ENCODE measurements at places on chromosomes 3 and 15.

GRCh38 chr15:62997441-62997840 lies 45.1 kb upstream of the TPM1 start:
- no peak for DNase-seq

DNA sequence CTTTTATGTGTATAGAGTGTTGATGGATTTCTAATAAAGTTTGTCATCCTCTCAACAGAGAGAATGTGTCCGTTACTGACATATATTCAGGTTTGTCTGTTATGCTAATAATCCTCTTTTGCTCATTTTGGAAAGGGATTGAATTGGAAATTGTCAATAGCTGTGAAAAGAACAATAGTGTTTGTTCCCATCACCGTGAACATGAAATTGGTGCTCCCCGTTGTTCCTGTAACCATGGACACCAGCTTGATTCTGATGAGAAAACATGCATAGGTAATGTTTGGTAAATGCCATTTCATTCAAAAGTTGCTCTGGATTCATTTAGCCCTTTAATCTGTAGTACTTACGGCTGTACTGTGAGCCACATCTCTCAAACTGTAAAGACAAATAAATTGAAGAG lies 707.0 kb upstream of the GOLIM4 start:
- no peak for DNase-seq

DNA sequence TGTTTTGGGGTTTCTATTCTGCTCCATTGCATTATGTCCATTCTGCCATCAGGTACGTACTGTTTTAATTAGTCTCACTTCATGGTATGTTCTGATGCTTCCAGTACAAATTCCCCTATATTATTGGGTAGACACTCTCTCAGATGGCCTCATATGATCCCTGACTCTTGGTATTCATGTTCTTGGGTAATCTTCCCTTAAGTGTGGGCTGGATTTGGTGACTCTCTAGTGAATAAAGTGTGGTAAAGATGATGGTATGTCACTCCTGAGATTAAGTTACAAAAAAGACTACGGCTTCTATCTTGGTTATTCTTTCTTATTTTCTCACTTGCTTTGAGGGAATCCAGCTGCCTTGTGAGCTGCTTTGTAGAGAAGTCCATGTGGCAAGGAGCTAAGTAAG lies 89.6 kb upstream of the TBC1D5 start:
- no peak for DNase-seq

GRCh38 chr3:53145713-53146080 lies 15.3 kb upstream of the PRKCD start:
- DNase-seq = no peak

DNA sequence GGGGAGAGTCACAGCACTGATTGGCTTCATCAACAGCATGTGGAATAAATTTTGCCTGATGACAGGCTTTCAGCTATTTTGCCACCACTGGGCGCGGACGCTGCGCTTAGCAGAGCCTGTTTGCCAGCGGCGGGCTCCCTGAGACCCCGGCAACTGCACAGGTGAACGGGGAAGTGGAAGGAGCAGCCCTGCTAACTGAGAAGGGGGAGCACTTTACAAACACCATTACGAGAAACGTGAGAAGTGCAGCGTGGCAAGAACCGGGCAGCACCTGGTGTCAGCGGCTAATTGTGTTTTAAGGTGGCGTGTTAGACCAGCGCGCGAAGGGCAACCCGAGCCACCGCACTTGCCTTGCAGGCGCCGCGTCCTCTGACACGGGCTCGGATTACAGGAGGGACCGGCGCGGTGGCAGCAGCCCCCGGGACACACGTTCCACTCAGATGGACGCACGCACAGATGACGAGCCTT lies 307.8 kb upstream of the ARRDC4 start:
- DNase-seq = peak; percentile 66

- DNase-seq = no peak
Observed at GRCh38 chr15:66170042-66170441, 83.5 kb downstream of the MEGF11 start.

DNA sequence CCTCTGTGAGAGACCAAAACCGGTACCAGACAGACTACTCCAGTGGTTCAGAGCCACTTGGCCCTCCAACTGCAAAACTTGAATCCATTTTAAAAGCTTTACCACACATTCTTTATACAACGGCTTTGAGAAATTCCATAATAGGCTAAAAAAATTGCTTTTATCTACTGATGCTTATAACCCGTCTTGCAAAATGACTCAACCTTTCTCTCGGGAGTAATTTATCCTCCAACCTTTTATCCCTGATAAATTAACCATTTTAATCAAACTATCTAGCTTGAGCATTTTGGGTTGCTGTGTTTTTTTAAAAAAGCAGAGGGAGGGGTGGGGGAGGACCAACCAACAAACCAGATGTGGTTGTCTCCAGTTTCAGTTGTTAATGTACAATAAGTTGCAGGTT lies 275.7 kb upstream of the LRTM1 start:
- no peak for DNase-seq

DNA sequence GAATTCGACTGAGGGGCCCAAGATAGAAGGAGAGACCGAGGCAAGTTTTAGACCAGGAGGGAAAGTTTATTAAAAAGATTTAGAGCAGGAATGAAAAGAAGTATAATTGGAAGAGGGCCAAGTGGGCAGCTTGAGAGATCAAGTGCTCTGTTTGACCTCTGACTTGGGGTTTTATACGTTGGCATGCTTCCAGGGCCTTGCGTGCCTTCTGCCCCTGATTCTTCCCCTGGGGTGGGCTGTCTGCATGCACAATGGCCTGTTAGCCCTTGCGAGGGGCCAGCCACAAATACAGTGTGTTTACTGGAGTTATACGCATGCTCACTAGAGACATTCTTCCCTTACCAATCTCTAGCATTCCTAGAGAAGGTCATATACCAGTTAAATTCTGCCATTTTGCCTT lies 70.7 kb upstream of the LARS2 start:
- no peak for DNase-seq

DNA sequence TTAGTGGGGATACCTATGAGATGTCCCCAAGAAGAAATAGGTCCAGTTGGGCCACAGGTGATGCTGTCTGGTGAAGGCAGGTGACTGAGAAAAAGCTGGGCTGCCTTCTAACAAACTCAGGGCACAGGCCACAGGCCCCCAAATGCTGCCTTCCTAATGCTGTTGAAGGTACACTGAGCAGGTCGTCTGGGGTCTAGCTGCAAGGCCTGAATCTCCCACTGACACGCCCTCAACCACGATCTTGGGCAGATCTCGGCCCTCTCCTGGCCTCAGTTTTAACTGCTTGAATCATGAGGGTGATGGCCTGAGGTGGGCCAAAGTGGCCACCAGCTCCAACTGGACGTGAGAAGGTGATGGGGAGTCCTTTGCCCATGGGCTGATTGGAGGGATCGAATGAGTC lies 2.1 kb upstream of the ACSBG1 start:
- DNase-seq = no peak

- DNase-seq = no peak
Observed at GRCh38 chr3:139455206-139455605, 21.1 kb downstream of the RBP2 start.

DNA sequence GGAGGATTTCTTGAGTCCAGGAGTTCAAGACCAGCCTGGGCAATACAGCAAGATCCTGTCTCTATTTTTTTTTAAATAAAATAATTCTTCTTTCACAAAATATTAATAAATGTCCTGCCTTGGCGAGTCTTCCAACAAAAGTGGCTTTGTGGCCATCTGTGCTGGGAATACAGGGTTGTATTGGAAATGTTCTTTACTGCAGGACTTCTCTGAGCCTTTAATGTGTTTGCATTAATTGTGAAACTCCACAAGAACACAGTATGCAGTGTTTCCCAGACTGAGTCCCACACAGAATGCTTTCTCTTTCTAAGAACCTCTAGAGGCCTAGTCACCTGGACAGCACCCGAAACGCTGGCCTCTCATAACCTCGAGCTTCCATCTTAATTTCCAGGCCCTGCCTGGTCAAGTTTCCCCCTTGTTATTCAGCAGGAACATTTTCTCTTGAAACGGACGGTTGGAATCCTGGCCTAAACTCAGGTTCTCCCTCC lies 85.4 kb upstream of the ARRDC4 start:
- DNase-seq = no peak

DNA sequence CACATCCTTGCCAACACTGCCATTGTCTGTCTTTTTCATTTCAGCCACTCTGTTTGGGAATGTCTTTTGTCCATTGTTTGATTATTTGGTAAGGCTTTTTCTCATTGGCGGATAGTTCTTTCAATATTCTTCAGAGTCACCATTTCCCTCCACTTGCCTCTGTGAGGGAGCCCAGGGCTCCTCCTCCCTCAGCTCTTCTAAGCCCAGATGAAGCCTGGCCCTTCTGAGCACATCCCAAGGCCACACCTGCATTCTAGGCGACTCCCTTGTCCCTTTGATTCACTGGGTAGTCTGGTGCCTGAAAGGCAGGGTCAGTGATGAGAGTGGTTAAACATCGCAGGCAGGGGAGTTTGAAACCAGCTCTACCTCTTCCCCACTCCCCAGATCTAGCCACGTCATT lies 12.4 kb upstream of the LTF start:
- DNase-seq = no peak

GRCh38 chr3:130826516-130827182 lies 67.2 kb upstream of the ATP2C1 start:
- no peak for DNase-seq

- no peak for DNase-seq
Observed at GRCh38 chr3:50609763-50610085, 1.9 kb downstream of the CISH start.

- no peak for DNase-seq
Observed at GRCh38 chr3:124115279-124115678, 123.4 kb upstream of the ROPN1 start.

DNA sequence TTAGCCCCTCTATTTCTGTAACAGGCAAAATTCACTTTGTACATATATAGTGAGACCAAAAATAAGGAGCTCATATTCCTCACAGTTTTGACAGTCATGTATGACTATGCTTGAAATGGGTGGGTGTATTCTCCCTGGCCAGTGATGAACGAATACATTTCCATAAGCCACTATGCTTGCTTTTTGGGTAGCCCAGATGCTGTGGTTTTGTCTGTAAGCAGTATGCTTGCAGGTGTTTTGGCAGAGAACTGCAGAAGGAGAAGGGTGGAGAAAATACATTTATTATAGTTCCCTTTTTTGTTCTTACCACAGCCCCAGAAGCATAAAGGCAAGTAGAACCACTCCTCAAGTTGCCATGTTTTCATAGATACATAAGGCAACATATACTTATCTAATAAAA lies 131.2 kb downstream of the RBMS3 start:
- no peak for DNase-seq

- no peak for DNase-seq
Observed at GRCh38 chr3:55074796-55075195, 146.9 kb upstream of the LRTM1 start.

GRCh38 chr15:79682285-79682684 lies 214.5 kb downstream of the MTHFS start:
- no peak for DNase-seq

DNA sequence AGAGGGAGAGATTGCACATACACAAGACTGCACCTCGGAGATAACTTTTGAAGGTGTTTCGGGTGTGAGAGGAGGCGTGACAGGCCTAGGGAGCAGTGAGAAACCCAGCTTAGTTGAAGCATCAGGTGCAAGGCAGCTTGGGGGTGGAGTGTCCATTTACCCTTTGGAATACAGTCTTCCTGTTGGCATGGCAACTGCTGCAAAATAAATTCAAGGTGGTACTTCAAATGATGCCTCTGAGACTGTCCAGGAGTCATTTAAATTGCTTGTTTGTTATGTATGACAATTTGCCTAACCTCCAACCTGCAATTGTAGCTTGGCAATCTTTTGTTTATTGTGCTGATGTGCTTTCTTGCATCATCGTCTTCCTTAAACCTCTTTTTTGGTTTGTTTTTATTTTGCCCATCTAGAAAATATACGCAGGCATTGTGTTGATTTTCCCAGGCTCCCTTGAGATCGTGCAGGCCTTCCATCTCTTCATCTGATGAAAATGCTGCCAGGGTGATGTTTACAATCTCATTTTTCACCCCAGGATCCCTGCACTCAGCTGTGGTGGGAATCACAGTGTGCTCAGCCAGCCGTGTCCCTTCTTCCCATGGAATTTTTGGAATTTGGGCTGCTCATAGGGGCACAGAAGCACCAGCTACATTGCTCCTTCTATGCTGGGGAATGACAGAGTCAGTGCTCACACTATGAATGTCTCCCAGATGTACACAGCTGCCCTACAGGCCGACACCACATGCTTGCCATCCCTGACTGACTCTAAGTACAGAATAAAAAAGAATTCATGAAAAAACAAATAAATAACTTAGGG lies 583.1 kb upstream of the CFAP20DC start:
- no peak for DNase-seq

DNA sequence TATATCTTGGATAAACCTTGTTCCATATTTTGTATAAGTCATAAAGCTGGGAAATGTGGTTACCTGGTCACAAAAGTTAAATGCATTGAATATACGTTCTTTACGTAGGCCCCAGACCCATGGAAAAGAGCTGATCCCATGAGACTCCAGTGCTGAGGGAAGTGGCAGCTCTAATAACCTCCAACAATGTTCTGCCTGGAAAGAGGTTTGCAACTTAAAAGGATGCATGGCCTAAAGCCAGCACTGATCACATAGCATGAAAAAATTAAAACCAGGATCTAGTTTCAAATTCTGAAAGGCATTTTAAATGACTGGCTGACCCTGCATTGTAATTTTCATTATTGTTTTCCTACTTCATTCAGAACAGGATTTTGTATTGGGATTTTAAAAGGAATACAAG lies 27.9 kb upstream of the STRIT1 start:
- DNase-seq = peak; percentile 48

DNA sequence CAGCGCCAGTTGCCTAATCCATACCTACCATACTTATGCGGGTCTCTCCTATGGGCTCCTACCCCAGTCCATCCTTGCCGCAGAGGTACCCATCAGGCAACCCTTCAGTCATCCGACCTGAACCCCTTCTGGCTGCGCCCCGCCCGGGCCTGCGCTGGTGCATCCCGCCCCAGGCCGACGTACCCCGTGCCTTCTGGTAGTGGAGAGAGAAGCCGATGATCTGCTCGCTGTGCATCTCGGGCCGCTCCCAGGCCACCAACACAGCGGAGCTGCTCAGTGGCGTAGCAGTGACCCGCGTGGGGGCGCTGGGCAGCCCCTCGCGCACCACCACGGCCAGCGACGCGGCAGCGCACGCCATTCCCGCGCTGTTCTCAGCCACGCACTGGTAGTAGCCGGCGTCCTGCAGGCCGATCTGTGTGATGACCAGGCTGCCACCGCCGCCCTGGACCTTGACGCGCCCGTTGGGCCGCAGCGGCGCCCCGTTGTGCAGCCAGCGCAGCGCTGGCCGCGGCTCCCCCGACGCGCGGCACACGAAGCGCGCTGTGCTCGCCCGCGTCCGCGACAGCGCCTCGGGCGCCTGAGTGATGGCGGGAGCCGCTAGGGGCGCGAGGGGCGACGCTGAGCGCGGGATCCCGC lies 17.9 kb upstream of the IGDCC3 start:
- DNase-seq = no peak

- no peak for DNase-seq
Observed at GRCh38 chr3:196096382-196096953, 14.6 kb upstream of the TFRC start.

DNA sequence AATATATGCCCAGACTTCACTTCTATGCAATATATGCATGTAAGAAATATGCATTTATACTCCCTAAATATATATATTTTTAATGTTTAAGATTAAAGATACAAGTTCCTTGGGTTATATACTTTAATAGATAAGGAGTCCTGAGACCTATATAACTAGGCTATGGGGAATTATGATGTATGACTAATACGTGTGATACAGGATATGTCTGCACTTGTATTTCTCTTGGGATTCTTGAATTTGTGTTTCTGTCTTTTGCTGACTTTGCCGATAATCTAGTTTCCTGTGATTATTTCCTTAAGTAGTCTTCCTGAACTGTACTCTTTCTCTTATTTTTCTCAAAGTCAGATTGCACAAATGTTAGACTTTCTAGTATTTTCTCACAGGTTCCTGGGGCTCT lies 109.6 kb downstream of the PIK3CB start:
- DNase-seq = no peak

All from NCI-H1105 treated with DMSO at 0.1 percent for 48 hours (cell line).